ENCODE measurements at places on chromosomes 4 and X.
A peak's percentile ranks its signal among the peaks of the same experiment; 100 is the strongest.

DNA sequence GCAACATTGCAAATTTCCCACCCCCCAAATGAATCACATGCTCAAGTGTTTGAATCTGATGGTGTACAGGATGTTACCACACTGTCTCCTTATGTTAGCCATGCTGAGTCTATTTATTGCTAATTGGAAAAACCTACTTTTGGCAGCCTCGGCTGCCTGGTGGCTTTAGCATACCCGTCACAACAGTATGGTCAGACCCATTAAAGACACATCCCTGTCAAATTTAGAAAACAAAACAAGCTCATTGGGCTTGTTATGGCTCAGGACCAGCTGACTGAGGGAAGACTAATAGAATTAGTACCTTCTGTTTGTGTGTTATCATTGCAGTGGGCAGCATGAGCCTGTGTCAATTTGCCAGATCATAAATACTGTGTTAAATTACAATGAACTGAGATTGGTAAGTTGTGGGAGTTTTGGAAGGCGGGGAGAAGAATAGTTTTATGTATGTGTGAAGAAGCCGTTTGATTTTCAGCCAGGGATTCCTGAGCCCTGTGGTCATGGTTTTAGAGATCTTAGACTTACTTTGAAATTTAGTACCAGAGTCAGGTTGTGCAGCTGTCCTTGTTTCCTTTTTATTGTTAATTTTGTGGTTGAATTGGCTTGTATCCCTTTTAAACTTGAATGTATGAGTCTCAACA, 66.8 kb downstream of the POLA1 start:
- DNase-seq = no peak

DNA sequence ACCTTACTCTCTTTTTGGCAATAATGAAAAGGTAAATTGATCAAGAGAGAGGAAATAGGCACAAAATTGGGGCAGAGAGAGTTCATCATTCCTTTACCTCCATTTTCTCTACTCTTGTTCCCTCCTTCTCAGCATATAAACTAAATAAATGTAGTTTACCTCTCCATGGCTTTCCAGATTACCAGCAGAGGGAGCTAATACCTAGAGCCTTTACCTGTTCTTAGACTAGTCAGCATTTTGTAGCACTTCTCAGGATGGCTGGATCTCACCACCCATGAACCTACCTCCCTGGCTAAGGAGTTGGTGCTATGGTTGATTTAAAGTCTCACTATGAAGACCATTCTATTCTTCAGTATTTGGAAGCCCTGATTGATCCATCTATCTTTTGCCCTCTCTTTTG, 15.7 kb downstream of the OFD1 start:
- peak; percentile 52 for DNase-seq

DNA sequence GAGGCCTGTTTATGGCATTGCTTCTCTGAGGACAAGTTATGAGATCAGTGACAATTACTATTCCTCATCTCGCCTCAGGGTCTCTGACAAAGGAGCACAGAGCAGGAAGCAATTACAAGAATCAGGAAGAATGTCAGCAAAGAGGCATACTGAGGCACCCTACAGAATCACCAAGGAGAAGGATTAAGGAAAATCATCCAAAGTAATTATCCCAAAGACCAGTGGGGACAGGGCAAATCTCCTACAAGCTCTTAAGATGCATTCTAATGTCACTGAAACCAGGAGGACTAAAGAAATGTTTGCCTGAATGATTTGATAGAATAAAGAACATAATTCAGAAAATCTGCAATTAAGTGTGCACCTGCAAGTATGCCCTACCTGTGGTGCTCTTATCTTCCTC, 206.2 kb downstream of the RCHY1 start:
- no peak for DNase-seq

DNA sequence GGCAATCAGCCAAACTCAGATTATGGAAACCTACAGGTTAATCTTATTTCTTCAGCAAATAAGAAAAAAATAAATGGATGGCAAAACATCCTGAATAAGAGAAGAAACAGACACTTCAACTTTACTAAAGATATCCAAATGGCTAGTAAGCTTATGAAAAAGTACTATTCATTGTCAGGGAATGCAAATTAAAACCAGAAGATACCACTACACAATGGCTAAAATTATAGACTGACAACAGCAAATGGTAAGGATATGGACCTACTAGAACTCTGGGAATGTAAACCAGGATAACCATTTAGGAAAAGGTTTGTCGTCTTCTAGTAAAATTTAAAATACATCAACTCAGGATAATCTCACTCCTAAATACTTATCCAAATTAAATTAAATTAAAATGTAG, 24.3 kb downstream of the GRSF1 start:
- no peak for DNase-seq

GRCh38 chr4:95462921-95463320, 85.9 kb downstream of the UNC5C start:
- no peak for DNase-seq

DNA sequence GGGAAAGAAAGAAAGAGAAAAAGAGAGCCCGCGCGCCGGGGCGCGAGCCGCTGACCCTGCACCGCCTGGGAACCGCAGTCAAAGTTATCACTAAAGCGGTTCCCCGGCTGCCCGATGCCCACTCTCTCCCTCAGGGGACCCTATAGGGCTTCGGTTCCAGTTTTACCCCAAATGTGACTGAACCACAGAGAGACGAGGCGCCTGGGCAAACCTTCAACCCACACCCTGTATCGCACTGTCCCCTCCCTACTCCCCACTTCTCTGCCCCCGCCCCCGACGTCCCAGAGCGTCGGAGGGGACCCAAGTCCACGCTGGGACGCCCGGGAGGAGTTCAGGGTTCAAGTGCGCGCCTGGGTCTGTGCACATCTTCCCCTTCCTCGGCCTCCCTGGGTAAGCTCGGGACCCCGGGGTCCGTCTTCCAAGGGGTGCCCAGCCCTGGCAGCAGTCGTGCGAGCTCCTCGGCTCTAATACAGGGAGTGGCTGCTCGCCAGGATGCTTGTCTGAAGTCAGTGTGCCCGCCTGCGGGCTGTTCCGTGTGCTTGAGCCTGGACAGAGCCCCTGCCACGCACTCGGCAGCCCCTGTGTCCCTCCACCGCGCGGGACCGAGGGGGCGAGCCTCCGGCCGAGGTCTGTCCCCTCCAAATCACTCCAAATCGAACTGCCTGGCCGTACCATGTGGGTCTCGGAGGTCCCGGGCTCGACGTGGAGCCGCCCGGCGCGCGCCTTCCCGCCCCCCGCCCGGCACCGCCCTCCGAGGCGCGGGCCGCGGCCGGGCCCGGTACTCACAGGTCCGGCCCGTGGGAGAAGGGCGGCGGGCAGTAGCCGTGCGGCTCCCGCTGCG, 960 bp downstream of the TRPC3 start:
- peak; percentile 15 for DNase-seq

DNA sequence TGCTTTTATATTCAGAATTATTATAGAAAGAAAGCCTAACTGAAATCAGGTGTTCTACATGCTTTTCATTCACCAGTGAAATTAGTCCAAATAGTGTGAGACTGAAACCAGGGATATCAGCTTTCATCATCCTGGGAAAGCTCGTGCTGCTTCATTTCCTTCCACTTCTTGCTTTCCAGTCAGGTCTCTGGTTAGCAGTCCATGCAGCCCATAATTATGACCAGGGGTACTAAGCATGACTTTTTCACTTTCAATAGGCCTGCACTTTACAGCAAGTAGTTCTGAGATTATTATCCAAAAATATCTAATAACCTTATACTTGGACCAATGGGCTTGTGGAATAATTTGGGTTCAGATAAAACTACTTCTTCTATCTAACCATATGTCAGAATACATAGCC, 673.2 kb upstream of the MAGEB2 start:
- DNase-seq = no peak

DNA sequence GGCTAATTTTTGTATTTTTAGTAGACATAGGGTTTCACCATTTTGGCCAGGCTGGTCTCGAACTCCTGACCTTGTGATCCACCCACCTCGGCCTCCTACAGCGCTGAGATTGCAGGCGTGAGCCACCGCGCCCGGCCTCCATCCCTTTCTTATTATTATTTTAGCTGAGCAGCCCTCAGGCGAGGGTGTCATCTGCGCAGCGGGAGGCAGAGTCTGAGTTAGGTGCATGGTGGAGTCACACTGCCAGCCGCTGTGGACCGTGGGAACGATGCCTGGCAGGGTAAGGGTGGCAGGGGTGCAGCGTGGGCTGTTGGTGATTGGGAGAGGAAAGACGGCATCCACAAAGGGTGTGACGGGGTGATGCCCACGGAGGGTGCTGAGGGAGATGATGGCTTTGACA, 491.8 kb upstream of the FAT1 start:
- no peak for DNase-seq

DNA sequence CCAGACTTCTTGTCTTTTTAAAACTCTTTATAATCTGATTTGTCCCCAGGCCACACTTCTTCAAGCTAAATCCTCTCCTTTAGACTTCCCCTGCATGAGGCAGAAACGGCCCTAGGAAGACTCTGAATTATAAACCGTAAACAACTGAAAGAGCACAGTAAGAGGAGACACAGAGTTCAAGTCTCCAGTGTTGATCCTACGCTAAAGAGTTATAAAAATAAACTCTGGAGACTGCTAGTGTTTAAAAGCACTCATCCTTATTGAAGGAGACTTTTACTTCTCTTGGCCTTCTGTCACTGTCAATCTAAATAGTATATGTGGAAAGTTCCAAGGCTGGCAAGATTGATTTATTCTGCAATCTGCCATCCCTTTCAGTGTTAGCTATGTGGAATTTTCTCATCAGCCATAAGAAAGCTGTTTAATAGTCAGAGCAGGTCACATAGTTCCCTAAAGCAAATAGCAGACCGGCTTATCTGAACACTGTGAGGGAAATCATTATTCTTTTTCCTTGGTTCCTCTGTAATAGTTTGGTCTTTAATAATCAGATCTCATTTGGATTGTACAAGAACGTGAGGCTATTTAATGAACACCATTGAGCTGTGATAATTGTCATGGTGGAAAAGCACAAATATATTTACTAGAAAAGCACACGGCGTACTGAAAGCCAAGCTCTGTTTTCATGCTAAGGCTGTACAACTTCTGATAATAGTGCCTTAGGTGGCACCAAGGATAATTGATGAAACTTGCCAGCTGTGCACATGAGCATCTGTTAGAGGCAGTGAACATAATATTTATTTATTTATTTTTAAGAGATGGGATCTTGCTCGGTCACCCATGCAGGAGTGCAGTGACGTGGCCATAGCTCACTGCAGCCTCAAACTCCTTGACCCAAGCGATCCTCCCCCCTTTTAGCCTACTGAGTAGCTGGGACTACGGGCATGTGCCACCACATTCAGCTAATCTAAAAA, 157.7 kb downstream of the CEP135 start:
- DNase-seq = no peak

DNA sequence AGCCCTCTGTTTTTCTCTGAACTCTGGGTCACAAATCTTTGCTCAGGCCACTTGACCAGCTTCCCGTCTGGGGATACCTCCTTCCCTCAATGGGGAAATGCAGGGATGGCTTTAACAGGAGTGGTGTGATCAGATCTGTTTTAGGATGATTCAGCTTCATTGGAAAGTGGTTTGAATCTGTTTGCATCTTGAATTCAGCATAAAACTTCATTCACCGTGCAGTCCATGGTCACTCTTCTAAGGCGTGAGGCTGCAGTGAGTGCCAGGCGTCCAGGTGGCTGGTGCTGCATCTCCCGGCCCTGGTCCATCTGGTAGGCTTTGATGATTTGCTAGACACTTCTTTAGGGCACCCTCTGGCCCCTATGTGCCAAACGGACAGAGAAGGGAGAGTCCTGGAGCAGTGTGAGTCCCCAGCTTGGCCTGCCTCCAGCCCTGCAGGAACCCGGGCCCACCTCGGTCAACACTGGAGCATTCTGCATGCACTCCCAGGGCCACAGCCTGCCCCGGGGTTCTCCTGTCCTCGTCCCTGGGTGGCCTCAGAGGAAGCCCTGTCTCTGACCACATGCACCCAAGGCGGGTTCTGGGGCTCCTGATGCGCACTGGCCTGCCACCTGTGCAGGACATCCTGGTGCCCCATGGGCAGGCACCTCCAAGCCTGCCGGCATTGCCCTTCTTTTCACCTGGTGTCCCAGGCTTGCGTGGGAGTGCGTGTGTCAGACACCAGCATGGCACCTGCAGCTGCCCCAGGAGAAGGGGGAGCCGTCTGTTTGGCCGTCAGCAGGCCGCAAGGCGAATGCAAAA, 251.5 kb upstream of the PSAPL1 start:
- DNase-seq = no peak

- DNase-seq = peak; percentile 86
Measured at GRCh38 chr4:47926667-47927258, 12.4 kb upstream of the NFXL1 start.

- peak; percentile 68 for DNase-seq
Measured at GRCh38 chr4:70705183-70706043, 16.4 kb upstream of the RUFY3 start.

DNA sequence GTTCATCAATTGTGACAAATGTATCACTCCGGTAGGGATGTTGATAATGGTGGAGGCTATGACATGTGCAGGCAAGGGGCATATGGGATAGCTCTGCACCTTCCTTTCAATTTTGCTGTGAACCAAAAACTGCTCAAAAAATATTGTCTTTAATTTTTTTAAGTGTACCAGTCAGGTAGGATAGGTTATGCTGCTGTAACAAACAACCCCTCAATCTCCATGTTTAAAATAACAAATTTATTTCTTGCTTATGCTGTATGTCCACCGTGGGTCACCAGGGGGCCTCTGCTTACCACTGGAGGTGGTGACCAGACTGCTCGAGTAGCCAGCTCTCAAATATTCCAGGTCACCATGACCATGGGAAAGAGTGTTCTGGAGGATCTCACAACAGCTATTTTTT, 23.4 kb upstream of the MSX1 start:
- DNase-seq = no peak

- DNase-seq = no peak
Measured at GRCh38 chrX:24594501-24594900, 52.6 kb downstream of the PCYT1B start.

DNA sequence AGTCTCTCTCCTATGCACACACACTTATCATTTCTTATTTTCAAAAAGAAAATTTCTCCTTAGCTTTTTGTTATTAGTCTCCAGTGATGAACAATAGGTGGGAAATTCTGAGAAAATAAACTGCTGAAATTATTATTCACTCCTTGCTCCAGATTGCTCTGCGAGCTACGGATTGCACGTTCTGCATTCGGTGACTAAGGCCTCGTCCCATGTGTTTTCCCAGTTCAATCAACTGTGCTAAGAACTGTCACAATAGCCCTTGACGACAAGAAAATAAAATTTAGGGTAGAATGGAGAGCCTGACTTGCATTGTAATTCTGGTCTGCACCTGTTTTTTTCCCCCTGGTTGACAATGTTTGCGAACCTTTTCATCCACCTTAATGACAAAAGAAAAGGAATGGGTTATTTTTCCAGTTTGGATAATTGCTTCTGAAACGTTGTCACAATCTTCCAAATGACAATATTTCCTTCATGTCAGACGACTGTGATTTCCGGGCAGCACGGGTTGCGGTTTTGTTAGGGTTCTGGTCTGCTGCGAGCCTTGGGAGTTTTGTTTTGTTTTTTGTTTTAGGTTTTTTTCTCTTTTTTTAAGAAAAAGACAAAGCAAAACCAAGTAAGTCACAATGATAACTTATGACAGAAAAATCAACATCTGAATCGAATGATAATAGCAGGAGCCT, 124.5 kb upstream of the NOCT start:
- DNase-seq = no peak

GRCh38 chr4:151894246-151894645, 133.4 kb upstream of the GATB start:
- DNase-seq = no peak

GRCh38 chr4:133154725-133155124, 5.6 kb downstream of the PCDH10 start:
- DNase-seq = no peak

- DNase-seq = no peak
Measured at GRCh38 chr4:53863158-53863557, 201.2 kb downstream of the CHIC2 start.

Data from small intestine (tissue), 16 donors.